Spleen (tissue), 13 donors: ENCODE measurements at places on chromosomes 16 and 17. TPM values are rescaled to one million over a fixed set of nuclear protein-coding genes. Genes with fewer than 3 reads are reported as not detected.

MIS12 gene
- polyA plus RNA-seq, result 16.3 TPM

IRX3 gene
- 0.03 TPM for polyA plus RNA-seq

NECAB2 gene
- not detected for polyA plus RNA-seq

FOXJ1 gene
- not detected for polyA plus RNA-seq

RNF227 gene
- 2.4 TPM for polyA plus RNA-seq

FAM20A gene
- 26.3 TPM for polyA plus RNA-seq

SOCS1 gene
- 17.0 TPM for polyA plus RNA-seq

CDC42EP4 gene
- 14.0 TPM for polyA plus RNA-seq

MLKL gene
- polyA plus RNA-seq, result 39.0 TPM

ZFHX3 gene
- 0.52 TPM for polyA plus RNA-seq

GPR179 gene
- not detected for polyA plus RNA-seq

PMFBP1 gene
- polyA plus RNA-seq, result 2.1 TPM

EPX gene
- 0.41 TPM for polyA plus RNA-seq

AOC3 gene
- 14.6 TPM for polyA plus RNA-seq

KRT31 gene
- not detected for polyA plus RNA-seq

GAS7 gene
- 4.4 TPM for polyA plus RNA-seq

HEXD gene
- polyA plus RNA-seq, result 257 TPM
